ENCODE measurements at places on chromosomes 4 and X.

- no peak for DNase-seq
These were observed 92.5 kb downstream of the FBXL5 start for GRCh38 chr4:15562623-15563022.

DNA sequence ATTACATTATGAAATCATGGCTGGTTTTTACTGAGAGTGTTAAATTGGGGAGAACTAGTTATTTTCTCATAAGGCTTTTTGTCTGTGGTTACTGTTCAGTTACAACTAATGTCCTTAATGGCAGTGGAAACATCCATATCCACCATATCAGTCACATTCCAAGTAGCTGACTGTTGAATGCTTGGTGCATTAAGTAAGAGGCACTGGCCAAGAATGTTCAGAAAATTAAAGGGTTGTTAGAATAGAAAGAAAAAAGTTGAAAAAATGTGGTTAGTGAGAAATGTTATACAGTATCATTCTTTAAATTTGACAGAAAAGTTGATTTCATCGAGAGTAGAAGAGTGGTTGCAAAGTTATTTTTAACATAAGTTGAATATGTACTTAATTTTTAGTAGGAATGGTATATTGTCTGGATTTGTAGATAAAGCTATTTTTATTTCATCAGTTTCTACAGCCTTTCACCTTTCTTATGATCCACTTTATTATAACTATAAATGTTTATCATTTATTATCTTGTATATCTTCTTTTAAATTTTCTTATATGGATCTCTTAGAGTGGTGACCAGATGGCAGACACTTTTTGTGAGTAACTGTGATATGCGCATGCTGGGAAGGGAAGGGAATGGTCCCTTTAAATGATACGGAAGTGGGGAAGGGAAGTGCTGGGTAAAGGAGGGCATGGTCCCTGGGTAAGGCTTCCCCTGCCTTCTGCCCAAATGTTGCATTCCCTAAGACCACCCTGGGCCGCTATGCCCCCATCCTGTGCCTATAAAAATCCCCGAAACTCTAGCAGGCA is 2407.1 kb downstream of the ARAP2 start:
- no peak for DNase-seq

DNA sequence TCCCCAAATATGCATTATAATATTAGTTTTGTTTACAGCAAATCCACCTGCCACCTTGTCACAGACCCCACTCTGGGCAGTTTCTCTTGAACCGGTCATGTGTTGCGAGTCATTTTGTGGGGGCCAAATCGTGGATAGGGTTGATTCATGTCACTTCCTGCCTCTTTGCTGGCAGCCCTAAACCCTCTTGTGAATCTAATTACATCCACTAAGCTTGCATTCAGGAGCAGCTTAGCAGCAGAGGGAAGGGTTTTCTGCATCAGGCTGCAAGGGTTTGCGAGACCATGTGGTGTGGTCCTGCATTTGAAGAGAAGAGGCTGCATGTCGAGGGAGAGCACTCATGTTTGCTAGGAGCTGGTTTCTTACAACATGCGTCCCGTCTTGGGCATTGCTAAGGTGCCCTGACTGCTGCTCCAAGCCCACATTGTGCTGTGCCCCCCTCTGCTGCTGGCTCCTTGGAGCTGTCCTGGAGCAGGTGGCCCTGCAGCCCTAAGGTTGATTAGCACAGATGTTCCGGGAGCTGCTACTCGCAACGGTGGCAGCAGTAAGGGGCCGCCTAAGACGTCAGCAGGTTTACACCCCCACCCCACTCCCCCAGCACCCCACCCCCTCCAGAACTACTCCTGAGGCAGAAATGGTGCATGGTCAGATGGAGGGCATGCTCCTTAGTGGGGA is 88.9 kb upstream of the CLDN34 start:
- DNase-seq = no peak

GRCh38 chr4:84145176-84145575 is 353.9 kb downstream of the NKX6-1 start:
- DNase-seq = no peak

- no peak for DNase-seq
These were observed 438.5 kb downstream of the ADGRL3 start for GRCh38 chr4:61638591-61638990.

GRCh38 chrX:150768132-150768485 is 74.9 kb downstream of the MTMR1 start:
- DNase-seq = no peak

- DNase-seq = no peak
These were observed 43.5 kb downstream of the SRPX2 start for GRCh38 chrX:100687546-100687945.

- DNase-seq = no peak
These were observed 54.0 kb upstream of the MAP3K15 start for GRCh38 chrX:19569121-19569805.

DNA sequence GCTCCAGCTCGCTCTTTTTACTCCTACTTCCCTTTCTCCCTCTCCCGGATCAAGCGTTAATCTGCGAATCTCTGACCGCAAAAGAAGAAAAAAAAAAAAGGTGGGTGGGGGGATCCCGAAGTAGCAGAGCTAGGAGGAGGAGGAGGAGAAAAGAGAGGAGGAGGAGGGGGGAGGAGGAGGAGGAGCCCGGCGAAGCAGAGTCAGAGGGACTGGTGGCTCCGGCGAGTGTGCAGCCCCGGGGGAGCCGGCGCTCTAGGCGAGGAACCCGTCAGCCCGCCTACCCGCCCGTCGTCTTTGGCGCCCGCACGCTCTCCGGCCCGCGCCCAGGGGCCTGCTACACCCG is at the start of gene NHSL2:
Gene NHSL2 (plus strand): TSS at position 203 of the 343 bp plus-strand sequence.
- no peak for DNase-seq

GRCh38 chrX:45845142-45845541 is 644.5 kb upstream of the DIPK2B start:
- DNase-seq = no peak

DNA sequence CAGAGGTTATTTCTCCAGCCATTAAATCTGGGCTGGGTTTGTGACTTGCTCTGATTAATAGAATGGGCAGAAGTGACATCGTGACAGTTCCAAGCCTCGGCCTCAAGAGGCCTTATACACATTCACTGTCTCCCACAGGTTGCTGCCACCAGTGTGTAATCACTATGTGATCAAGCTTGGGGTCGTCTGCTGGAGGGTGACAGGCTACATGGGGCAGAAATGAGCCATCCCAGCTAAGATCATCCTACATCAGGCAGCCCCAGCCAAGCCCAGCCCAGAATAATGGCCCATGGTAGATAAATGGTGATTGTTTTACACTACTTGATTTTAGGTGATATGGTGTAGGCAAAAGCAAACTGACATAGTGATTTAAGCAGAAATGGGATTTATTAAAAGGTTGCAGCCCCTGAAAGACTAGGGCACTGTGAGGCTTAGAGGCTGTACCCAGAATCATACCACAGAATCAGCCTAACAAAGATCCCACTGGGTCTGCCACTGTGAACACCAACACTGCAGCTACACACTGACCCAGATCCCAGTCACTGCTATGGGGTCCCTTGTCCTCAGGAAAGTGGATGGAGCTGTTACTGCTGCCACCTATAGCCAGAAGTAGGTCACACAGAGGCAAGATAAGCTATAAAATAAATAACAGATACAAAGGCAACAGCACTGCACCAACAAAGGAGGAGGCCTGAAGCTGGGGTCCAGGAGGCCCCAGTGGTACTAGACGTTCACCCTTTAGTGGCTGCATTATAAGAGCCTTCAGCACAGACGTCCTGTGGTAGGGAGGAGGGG is 159.6 kb upstream of the RBPJ start:
- no peak for DNase-seq

DNA sequence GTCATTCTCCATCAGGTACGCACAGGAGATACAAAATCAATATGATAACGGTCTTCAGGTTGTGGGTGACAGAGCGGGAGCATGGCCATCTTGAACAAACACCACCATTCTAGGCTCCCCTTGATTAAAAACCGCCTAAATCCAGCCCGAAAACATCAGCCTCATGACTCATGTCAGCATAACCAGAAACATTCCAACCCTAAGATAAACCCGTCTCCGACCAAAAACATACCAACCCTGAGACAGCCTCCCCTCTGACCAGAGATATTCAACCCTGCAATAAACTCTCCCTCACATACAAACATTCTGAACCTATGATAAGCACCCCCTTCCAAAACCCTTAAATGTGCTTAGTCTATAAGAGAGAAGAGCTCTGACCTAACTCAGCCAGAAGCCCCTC is 157.9 kb downstream of the DHRSX start:
- DNase-seq = no peak

GRCh38 chr4:71474731-71475130 is 135.9 kb downstream of the SLC4A4 start:
- no peak for DNase-seq

DNA sequence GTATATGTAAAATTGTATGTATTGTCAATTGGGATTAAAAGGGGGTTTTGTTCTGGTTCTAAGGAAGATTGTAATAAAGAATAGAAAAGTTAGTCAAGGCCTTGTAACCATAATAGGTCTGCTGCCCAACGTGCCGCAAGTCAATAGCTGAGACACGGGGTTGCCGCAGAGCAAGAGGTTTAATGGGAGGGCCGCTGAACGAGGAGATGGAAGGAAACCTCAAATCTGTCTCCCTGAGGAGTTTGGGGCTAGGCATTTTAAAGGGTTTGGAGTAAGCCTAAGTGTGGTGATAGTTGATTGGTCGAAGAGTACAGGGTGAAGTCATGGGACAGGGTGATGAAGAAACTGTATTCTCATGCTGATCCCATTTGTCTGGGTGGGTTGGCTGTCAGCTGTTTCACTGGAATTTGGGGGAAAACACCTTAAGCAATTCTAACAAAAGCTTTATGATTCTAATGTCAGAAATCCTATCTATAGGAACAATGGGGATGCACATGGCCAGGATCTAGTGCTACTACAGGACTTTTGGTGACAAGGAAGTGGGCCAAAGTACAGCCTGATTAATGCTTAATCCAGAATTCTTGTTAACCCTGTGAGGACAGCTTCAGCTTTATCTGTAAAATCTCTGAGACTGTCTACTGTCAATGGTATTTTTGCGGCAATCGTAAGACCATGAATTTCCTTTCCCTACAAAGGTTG is 86.9 kb downstream of the RELL1 start:
- no peak for DNase-seq

GRCh38 chr4:54169176-54169575 is 59.9 kb upstream of the PDGFRA start:
- no peak for DNase-seq

DNA sequence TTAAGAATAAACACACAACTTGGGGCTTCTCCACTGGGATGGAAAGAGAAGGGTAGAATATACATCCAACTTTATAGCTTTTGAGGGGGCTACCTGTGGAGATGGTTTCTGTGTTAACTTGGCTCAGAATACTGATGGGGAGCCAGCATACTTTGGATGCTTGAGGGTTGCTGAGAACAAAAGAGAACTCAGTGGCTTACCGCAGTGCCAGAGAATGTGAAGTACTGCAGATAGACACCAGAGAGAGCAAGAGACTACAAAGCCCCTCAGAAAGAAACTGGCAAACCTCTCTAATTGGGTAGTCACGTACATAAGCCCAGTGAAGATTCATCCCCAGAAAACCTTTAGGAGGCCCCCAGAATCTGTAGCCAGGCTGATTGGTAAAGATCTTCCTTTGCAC is 214.4 kb downstream of the DCHS2 start:
- DNase-seq = no peak
